ENCODE measurements at places on chromosomes 7 and 10. TPM values are rescaled to one million over a fixed set of nuclear protein-coding genes. Genes with fewer than 3 reads are reported as not detected.

The LIPK gene
- not detected for total RNA-seq

The CALML5 gene
- not detected for total RNA-seq

The LIPM gene
- total RNA-seq, result not detected

The CDK1 gene
- total RNA-seq, result 15.1 TPM

The ITPRID1 gene
- total RNA-seq, result 1.2 TPM

The PRKCQ gene
- total RNA-seq, result 2.0 TPM

The MACROH2A2 gene
- total RNA-seq, result 48.9 TPM

The IGFBP3 gene
- total RNA-seq, result 6.1 TPM

The HOXA4 gene
- not detected for total RNA-seq

The NCF1 gene
- under 0.01 TPM for total RNA-seq
